ENCODE measurements at places on chromosomes 7 and 10.
A peak's percentile ranks its signal among the peaks of the same experiment; 100 is the strongest.

GRCh38 chr7:66669088-66669487 is 40.4 kb downstream of the KCTD7 start:
- peak; percentile 42 for DNase-seq

DNA sequence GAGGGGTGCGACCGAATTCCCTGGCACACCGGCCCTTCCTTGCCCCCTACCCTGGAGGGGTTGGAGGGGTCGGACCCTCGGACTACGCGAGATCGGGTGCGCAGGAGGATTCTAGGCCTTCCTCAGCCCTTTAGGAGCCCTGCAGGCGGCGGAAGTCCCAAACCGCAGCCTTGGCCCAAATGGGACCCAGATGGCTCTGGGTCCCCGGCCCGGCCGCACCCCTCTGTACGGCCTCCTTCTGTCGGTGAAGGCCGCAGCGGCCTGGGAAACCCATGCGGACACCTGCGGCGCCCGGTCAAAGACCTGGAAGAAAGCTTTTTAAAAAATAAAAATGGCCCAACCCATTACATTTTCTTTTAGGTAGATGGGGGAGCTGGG is 2.4 kb upstream of the VAX1 start:
- DNase-seq: no peak

DNA sequence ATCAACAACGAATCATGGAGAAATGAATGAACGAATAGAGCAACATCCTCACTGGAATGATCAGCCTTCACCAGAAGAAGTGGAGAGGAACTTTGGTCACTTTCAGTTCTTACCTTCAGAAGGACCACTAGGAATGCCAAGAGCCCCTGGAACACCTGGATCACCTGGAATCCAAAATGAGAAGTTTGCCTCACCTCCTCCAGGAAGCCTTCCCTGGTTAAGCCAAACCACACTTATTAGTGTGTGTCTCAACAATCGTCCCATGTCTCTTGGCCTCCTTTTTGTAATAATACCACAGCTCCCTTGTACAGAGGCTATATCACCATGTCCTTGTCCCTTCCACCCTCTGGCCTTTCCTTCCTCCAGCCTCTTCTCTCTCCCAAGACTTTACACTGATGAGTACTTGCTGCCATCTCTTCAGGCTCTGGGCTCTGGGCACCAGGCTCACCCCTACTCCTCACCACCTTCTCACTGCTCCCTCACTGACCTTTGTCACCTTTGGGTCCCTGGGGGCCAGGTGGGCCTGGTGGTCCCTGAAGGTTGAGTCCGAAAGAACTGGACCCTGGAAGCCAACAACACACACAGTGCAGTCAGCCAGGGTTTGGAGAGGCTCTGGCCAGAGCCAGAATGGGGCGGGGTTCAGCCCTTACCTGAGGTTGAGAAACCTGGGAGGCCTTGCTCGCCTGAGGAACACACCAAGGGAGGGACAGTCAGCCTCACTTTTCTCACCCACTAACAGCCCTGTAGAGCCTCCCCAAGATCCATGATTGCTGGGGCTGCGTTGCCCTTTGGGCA is 46.5 kb downstream of the COL17A1 start:
- no peak for DNase-seq

GRCh38 chr7:114026486-114027089 is 107.8 kb upstream of the PPP1R3A start:
- no peak for DNase-seq

GRCh38 chr10:28778524-28778923 is 101.2 kb downstream of the BAMBI start:
- DNase-seq: no peak

- no peak for DNase-seq
Measured at GRCh38 chr7:99127636-99128035, 16.3 kb downstream of the SMURF1 start.

DNA sequence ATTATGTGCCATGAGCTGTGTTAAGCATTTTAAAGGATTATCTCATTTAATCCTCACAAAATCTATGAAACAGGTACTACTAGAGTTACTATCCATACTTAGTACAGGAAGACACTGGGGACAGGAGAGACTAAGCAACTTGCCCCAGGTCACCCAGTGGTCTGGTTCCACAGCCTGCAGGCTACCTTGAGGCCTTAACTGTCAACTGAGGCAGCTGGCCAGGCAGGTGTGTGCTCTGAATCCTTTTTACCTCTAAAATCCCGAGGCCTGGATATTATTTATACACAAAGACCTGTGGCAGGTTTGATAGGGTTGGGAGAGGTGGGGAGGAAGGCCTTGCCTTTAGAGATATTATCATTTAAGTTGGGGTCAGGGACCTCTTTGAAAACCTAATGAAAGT is 3.1 kb downstream of the ZNF777 start:
- DNase-seq: no peak

DNA sequence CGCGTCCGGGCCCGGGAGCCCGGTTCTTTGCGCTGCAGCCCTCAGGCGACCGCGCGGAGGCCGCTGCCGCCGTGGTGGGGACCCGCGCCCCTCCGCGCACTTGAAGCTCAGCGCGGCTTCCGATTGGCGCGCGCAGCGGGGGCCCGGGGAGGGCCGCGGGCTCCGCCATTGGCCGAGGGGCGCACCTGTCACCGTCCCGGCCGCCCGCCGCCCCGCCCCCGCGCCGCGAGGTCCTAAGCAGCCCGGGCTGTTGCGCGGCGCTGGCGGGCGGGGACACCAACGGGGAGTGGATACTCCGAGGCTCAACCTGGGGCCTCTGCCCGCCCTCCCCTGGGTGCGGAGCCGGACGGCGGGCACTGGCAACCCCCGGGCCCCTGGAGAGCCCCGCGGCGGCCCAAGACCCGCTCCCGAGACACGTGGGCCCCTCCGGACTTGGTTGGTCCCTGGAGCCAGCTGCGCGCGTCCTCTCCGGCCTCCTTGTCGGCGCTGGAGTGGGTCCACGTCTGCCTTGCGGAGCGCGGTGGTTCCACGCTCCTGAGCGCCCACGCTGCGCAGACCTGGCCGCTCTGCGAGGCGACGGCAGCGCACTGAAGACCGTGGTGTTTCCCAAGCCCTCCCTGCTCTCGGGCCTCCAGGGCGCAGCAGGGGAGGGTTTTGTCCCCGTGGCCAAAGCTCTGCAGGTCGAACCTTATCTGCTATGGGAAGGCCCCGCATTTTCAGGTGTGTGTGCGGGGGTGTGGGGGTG is at the start of gene MNX1:
TSS of gene MNX1 (minus strand) at position 76 of the 745 bp plus-strand sequence. CDS start 313 bp downstream, outside the sequence.
- peak; percentile 51 for DNase-seq

DNA sequence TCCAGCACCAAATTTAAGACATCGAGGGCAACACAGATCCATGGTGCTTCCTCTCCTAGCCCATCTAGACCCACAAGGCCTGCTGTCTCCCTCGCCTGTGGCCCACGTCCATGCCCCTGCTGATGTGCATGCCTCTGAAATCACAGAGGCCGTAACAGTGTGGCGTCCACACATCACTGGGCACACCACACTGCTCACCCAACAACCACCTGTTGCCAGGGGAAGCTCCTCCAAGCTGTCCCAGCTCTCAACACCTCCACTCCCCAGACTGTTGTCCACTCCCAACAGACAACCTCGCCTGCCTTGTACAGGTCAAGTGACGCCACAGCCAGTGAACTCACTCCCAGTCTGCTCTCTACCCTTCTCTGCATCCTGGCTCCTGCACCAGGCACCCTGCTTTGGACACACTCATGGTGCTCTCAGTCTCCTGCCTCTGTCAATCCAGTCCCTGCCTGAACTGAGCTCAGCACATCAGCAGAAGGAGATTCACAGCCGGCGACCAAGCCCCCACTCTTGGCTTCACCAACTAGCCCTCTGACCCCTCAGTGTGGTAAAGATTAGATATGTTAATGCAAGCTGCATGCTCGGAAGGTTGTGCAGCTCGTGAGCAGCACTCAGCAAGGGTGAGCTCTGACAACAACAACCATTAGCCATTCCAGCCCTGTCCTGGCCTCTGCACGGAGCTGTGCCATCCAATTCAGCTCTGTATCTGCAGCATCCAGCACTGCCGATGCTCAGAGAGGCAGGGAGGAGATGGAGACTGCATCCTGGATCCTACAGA is 197.0 kb downstream of the TNS3 start:
- DNase-seq: no peak

DNA sequence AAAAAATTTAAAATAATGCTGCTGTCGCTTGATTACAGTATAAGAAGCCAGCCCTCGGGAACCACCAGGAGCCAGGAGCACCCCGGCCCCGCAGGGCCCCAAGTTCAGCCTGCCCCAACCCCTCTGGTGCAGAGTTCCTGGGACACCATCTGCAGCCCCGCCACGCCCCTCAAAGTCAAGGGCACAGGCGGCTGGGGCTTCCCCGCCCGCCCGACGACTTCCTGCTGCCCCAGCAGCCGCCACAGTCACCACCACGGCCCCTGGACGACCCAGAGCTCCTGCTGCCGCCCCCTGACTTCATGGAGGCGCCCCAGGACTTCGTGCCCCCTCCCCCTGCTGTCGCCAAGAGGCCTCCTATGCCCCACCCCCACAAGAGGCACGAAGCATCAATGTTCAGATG is 103.6 kb upstream of the PDSS1 start:
- DNase-seq: no peak

GRCh38 chr10:48291190-48291589 is 15.3 kb upstream of the MAPK8 start:
- no peak for DNase-seq

DNA sequence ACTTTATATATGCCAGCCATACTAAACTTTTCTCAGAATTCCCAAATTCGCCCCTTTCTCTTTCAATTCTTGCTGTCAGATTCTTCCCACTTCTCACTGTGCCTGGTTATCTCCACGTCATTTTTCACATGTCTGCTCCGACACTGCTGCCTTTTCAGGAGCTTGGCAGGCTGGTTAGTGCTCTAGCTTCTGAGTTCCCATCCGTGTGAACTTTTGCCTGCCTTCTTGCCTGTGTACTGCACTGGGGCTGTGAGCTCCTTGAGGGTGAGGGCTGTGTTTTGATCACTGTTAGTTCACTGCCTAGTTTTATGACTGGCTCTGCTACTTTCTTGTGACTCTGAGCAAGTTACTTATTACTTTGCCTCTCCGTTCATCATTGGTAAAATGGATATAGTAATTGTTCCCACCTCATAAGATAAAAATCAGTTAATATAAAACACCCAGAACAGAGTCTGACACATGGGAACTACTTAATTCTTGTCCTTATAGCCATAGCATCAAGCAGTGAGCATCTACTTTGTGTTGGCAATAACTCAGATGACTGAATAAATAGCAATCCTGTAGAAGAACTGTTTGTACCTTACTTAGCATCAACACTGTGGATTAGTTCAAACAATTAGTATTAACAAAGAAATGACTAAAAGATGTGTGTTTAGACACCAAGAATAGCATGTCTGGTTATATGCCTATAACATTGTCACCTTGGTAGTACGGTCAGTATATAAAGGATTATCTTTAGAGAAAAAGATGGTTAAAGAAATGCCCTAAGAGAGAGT is 5.5 kb downstream of the GSTO1 start:
- no peak for DNase-seq

- DNase-seq: no peak
Measured at GRCh38 chr7:1567049-1567771, 2.6 kb downstream of the PSMG3 start.

DNA sequence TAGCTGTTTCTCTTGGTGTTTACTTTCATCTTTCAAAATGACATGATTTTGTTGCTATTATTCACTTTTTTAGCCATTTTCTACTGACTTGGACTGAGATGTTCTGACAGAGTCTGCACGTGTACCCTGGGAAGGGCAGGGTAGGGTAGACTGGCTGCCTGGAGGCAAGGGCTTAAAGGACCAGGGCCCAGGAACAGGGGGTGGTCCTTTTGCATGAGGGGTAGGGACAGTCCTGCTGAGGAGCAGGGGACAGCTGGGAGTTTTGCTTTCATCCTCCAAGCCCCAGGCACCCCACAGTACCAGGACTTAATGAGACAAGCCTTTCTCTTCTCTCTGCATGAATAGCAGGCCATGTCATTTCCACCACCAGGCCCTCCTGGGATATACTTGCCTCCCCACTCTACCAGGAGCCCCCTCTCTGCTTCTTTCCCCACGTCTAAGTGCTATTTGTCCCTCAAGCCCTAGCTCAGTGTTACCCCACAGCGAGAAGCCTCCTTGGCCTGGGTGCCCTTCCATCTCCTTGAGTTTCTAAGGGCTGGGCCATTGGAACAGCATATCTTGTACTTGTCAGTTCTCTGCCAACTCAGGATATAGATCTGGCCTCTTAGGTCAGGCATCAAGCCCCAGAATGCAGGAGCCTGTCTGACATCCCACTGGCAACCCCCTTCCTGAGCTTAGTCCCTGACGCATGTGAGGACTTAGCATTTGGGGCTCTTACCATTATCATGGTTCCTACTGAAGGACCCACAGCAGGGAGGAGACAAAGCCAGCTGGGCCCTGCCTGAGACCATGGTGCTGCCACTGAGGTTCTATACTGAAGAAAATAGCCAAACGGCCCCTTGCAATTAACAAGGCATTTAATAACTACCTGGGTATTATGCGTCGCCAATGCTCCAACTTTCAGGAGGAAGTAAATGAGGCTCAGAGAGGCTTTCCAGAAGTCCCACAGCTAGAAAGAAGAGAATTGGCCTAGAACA is 78.4 kb upstream of the UNC5B start:
- no peak for DNase-seq

DNA sequence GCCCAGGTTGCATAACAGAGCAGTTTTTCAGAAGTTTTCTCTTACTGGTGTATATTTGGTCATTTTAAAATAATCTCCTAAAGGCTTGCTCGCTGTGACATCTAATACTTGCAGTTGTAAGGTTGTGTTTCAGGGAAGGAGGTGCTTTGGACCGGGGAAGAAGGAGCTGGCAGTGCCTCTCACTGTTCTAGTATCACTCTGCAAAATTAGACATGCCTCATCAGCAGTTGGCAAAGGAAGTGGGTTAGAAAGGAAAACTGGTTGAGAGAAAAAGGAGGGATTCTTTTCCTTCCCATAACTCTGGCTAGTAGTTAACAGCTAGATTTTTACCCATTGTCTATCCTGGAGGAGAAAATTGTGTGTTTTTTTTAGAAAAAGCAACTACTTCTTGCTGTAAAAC is 34.8 kb downstream of the CUL1 start:
- DNase-seq: no peak

GRCh38 chr10:10528563-10528910 is 489.1 kb upstream of the CELF2 start:
- no peak for DNase-seq

GRCh38 chr7:50666124-50666496 is 100.9 kb upstream of the DDC start:
- DNase-seq: no peak

GRCh38 chr7:30824821-30825720 is 53.9 kb downstream of the MINDY4 start:
- no peak for DNase-seq

DNA sequence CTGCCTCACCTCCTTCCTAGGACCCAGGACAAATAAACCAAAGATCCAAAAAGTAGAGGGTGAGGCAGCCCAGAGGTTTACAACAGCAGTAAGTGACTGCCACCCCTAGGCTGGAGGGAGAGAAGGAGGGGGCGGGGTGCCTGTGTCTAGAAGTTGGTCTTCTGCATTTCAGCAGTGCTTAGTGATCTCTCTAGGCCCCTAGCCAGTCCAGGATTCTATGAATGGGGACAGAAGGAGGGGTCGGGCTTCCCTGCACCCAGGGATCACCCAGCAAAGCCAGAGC is 62.8 kb upstream of the KDM7A start:
- DNase-seq: no peak

- DNase-seq: no peak
Measured at GRCh38 chr7:150927157-150927955, 50.8 kb downstream of the KCNH2 start.

GRCh38 chr10:13165177-13165576 is 3.8 kb downstream of the MCM10 start:
- DNase-seq: no peak
